ENCODE measurements at places on chromosomes 16 and 17.
A peak's percentile ranks its signal among the peaks of the same experiment; 100 is the strongest.

GRCh38 chr17:80859002-80859941 lies 132.4 kb upstream of the CHMP6 start:
- DNase-seq = no peak

- no peak for DNase-seq
These were observed 48.7 kb upstream of the NLK start for GRCh38 chr17:27993723-27994310.

GRCh38 chr17:12568358-12569251 lies 97.1 kb upstream of the MYOCD start:
- no peak for DNase-seq

DNA sequence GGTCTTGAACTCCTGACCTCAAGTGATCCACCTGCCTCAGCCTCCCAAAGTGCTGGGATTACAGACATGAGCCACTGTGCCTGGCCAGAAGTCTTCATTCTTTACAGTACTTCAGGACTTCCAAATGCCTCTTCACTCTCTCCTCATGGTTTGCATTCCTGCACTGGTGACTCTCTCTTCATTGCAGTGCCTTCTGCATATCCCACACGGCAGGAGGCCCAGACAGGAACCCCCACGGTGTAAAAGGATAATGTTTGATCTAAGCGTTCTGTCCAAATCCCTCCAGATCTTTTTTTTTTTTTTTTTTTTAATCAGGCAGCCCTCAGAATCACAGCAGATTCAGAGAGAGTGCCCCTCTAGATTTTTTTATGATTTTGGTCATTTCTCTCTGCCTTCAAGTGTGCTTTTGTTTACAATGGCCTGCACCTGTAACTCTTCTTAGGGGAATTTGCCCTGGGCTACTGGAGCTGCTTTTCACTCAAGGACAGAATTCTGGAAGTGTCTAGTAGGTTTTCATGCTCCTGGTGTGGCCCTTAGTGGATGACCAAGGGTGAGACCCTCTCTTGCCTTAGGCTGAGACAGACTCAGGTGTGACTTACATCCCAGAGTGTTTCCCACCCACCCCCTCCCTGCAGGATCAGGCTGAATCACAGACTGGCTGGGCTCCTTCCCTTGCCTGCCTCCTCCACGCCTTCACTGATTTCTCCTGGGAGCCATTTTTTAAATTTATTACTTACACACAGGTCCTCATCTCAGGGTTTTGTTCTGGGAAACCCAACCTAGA lies 19.8 kb upstream of the NF1 start:
- DNase-seq = peak; percentile 85

DNA sequence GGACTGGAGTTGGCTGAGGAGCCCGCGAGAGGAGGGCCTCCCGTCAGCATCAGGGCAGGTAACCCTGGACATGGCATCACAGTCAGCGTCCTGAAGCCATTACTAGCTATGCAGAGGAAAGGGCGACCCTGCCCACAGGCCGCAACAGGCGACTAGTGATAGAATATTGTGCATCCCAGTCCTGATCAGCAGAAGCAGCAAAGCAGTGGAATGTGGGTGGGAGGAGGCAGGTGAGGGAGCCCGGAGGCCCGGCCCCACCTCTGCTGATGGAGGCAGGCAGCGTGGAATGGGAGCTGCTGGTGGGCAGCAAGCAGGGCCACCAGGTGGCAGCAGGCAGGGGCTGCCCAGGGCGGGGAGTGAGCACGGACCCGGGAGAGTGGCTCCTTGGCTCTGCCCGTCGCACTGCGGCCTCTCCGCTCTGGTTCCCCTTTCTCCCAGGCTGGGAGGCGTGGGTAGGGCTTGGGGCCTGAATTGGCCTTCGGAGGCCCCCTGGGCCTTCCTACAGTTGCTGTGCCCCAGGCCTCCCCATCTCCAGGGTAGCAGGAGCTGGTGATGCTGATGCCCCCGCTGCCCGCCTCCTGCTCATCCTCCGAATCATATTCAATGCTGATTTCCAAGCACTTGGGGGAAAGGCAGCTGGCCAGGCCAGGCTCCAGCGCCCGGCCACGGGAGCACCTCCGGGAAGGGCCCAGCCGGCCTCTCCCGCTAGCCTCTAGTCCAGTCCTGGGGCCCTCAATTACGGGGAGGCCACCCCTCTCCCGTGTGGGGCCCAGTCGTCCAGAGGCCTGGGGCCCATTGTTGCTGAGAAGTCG lies 20.2 kb downstream of the TSPOAP1 start:
- DNase-seq = peak; percentile 74

Measured in ELF-1 (cell line).